Mesangial cell (primary cell): ENCODE measurements at places on chromosomes 13 and 19. TPM values are rescaled to one million over a fixed set of nuclear protein-coding genes. Genes with fewer than 3 reads are reported as not detected.

CPAMD8 gene
- total RNA-seq: 0.16 and 4.3 TPM in 2 replicates

PRODH2 gene
- total RNA-seq: not detected in 2 replicates

MAST1 gene
- total RNA-seq: 0.49 and 1.0 TPM in 2 replicates

TEKTIP1 gene
- total RNA-seq: not detected in 2 replicates

CELF5 gene
- not detected in 2 replicates for total RNA-seq

S1PR5 gene
- total RNA-seq: 0.65 and 0.76 TPM in 2 replicates
